ENCODE measurements at places on chromosomes 7 and 10. TPM values are rescaled to one million over a fixed set of nuclear protein-coding genes. Genes with fewer than 3 reads are reported as not detected.

Gene SEPTIN14
- total RNA-seq: not detected

Gene GPR37
- total RNA-seq: not detected

Gene ZDHHC4
- total RNA-seq: 40.6 TPM

Gene FRMPD2
- 0.36 TPM for total RNA-seq

Gene WNT16
- total RNA-seq: not detected

Gene CDC14C
- not detected for total RNA-seq
